ENCODE measurements at places on chromosomes 7 and 10.

DNA sequence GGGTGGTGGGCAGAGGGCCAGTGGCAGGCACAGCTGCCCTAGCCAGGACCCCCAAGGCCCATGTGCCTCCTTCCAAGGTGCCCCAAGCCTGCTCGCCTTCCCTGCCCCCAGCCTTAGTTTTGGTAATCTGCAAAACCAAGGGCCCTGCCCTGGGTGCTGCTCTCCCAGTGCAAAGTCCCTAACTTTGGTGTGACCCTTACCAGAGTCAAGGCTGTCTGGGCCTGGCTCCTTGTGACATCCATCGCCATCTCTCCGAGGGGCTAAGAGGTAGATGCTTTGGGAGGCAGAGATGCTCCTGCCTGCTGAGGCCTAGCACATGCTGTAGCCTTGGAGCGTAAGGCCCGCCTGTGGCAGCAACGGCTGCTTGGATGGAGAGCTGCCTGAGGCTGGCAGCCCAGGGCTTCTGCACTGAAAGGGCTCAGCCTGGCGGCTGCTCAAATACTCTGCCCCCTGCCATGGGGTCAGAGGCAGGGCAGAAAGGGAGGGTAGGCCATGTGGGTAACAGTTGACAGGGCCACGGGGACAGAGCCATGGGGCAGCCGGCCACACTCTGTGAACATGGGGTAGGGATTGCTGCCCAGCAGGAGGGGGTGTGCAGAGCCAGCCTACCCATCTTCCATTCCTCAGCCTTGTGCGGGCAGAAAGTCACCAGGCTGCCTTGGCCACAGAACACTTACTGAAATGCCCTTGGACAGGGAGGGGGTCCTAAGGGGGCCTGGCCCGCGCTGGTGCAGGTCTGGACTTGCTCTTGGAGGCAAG, 17.9 kb upstream of the MYL7 start:
- no peak for DNase-seq

GRCh38 chr7:108403597-108404217, 52.5 kb downstream of the NRCAM start:
- no peak for DNase-seq

- DNase-seq, result no peak
These were observed 17.8 kb upstream of the FOXL3 start for GRCh38 chr7:272108-272615.

DNA sequence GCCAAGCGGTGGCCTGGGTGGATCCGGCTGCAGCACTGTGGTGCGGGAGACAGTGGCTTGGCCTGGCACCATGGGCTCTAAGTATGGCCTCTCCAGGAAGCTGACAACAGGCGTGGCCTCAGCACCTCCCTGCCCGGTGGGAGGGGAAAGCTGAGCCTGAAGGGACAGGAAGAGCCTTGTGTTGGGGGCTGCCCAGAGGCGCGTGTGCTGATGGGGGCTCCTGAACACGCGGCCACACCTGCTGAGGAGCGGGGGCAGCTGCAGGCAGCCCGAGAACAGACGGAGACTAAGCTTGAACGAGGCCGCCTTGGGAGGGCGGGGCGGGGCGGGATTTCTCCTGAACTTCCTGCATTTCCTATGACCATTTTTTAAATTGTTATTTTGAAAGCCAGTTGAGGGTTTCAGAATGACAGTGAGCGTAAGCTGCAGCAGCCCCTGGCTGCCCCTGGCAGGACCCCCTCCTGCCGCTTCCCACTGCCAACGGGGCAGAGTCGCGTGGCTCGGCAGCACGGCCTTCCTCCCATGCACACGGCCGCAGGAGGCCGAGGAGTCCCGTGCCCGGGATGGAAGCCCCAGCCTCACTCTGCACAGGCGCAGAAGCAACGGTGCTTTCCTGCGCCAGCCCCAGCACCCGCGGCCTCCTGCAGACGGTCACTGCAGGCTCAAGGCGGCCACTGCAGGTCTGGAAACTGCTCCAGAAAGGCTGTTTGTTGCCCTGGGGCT, 43.2 kb downstream of the DPYSL4 start:
- DNase-seq, result peak; percentile 88

DNA sequence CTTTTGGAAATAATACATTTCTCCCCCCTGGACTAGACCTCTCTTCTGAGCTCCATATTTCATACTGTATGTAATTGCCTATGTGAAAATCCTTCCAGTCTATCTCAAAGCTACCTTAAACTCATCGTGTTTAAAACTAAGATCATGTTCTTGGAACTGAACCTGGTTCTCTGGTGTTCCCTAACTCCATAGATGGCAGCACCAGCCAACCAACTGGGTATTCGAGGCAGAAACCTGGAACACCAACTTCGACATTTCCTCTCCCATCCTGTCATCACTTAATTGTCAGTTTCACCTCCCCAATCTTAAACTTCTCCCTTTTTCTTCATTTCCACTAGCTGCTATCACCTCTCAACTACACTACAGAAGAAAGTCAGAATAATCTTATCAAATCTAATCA, 87.0 kb downstream of the ANKIB1 start:
- no peak for DNase-seq

- no peak for DNase-seq
These were observed 258.8 kb downstream of the THSD7A start for GRCh38 chr7:11573128-11573750.

- no peak for DNase-seq
These were observed 58.3 kb upstream of the NANOS1 start for GRCh38 chr10:118971187-118971586.

DNA sequence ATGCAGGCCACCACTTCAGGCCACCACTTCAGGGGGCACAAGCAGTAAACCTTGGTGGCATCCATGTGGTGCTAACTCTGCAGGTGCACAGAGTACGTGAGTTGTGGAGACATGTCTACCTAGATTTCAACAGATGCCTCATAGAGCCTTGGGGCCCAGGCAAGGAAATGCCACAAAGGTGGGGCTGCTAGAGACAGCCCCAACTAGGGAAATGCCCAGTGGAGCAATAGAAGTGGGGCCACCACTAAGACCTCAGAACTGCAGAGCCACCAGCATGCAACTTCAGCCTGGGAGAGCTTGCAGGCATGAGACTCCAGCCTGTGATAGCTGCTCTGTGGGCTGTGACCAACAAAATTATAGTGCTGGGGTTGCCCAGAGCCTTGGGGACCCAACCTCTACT, 107.6 kb downstream of the DNAJC1 start:
- no peak for DNase-seq

GRCh38 chr7:10643545-10643944, 330.1 kb upstream of the PHF14 start:
- no peak for DNase-seq

DNA sequence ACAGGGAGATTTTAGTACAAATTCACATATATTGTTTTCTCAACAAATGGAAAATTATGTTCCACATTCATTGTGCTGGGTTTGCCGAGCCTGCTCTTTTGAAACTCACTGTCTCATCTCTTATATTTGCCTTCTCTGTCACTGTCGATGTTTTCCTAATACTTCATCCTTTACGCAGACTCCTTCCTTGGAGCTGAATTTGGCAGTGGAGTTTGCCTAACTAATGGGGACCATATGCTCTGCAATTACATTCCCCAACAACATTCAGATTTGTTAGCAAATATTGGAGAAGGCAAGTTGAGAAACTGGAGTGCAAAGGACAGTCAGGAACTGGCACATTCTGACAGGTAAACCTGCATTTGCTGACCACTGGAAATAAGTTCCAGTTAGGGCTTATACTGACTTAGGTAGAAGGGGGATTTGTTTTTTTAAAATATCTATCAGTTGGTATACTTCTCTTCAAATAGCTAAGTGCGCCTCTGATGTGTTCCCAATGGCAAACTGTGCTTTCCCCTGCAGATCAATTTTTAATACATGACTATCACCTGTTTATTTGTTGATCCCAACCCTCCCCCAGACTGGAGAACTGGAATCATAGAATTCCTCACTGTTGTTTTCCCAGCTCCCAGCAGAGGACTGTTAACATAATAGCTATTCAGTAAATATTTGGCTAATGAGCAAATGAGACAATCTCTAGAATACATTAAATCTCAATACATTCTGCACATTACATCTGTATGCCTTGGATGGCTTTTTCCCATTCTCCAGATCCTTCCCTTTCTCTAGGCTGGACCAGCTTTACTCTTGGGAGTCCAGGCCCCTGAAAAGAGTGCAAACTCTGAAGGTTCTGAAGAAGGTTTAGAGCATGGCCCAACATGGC, 769.3 kb downstream of the KCNMA1 start:
- no peak for DNase-seq

DNA sequence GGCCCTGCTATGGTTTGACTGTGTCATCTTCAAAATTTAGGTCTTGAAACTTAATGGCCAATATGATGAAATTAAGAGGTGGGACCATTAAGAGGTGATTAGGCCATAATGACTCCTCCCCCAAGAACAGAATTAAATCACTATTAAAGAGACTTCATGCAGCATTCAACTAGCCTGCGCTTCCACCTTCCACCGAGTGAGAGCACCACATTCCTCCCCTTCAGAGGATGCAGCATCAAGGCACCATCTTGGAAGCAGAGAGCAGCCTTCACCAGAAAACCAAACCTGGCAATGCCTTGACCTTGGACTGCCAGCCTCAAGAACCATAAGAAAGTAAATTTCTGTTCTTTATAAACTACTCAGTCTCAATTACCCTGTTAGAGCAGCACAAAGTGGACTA, 371.1 kb upstream of the NFE2L3 start:
- no peak for DNase-seq

GRCh38 chr7:150824379-150825177, 24.0 kb downstream of the TMEM176A start:
- no peak for DNase-seq

- no peak for DNase-seq
These were observed 77.2 kb downstream of the CFAP46 start for GRCh38 chr10:132865171-132865631.

DNA sequence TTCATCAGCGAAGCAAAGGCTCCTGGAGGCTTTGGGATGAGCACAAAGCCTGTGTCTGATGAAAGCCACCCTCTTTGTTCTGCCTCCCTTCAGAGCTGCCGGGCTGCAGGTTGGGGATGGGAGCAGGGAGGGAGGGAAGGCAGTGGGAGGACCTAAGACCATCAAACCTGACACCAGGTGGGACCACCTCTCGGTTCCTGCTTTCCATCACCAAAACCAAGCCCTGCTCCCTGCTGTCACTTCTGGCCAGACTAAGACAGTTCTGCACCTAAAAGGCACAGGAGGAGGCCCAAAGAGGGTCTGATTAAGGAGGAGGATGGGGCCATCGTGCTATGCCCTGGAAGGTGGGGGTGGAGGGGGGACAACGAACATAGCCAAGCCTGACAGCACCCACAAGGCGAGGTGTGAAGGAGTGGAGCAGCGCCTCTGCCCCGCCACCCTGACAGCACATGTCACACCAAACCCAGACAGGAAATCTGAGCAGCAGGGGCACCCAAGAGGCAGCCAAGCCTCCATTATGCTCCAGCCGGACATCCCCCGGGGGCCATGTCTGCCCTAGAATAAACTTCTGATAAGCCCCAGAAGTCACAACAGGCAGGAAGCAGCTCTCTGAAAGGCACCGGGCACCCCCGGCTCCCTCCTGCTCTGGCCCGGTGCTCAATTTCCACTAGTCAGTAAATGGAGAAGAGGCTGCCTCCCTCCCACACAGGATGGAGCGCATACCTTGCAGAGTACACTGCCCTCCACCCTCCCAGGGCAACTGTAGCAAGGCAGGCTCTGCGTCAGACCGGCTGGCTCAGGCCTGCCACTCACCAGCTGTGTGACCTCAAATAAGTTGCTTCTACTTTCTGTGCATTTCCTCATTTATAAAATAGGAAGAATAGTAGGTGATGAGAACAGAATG, 48.9 kb downstream of the DLG5 start:
- peak; percentile 93 for DNase-seq

GRCh38 chr10:101087376-101087775, 25.6 kb downstream of the KAZALD1 start:
- no peak for DNase-seq

DNA sequence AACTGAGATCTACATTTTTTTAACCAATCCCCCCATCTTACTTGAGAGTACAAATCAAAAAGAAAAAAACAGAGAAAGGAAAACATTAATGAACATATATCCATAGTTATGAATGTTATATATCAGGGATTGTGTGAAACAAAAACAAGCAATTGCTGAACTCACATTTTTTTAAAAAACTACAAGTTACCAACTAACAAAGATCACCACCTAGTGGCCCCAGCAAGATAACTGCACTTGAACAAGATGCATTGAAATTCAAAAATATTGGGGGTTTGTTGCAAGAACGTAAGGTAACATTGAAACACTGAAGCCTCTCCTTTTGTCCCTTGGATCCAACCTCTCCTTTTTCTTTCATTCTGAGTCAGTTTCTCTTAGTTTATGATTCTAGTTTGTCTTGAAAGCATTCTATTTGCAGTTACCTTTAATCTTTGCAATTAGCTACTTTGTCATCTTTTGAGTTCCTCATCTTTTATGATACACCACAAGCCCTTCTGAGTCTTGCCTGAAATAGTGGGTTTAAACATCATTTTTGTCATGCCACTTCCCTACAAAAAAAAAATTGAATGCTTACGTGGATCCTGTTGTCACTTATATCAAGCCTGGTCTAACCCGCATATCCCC, 87.3 kb upstream of the TES start:
- no peak for DNase-seq

GRCh38 chr7:92695308-92696261, 105.4 kb upstream of the FAM133B start:
- peak; percentile 89 for DNase-seq

- DNase-seq, result peak; percentile 46
These were observed 54.1 kb upstream of the PPIF start for GRCh38 chr10:79292891-79293746.

DNA sequence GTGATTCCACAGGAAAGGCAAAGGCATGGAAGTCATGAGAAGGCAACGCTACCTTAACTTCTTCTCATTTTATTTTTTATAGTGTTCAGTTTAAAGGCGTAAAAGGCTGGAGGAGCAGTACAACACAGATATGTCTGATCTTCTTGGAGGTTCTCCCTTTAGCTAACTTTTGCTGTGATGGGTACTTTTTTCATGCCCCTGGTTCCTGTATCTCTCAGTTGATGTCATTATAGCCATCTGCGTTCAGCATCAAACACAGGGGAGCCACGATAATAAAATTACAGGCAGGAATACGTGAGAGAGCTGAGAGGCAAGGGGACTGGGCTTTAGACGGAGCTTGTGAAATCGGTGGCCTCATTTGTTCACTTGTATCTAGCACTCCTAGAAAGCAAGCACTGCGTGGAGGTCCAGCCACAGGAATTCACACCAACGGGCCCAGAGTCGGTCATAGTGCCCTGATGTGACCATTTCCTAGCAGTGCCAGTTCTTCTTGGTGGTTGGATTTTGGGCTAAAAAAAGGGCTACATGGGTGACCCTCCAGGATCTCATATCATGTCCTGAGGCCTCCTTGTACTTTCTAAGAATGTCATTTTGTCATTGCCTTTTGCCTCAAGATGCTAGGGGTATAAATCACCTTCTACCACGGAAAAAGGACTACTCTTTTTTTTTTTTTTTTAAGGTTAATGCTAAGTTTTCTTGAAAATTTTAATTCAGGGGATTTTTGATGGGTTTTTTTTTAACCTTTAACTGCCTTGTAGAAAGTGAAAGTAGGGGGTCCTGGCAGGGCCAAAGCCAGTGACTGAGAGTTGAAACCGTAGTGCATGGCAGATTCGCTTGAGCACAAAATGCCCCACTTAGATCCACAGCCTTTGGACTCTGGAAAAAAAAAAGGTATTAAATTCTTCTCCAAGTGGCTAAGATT, 191.5 kb downstream of the CELF2 start:
- DNase-seq, result no peak

- no peak for DNase-seq
These were observed 99.5 kb downstream of the CUX1 start for GRCh38 chr7:101916876-101917275.

- no peak for DNase-seq
These were observed 22.7 kb downstream of the ZNF22 start for GRCh38 chr10:45023426-45023825.

Measured in ELF-1 (cell line).